Breast epithelium (tissue), 4 donors: ENCODE measurements at places on chromosomes 5 and 9.
A peak's percentile ranks its signal among the peaks of the same experiment; 100 is the strongest.

DNA sequence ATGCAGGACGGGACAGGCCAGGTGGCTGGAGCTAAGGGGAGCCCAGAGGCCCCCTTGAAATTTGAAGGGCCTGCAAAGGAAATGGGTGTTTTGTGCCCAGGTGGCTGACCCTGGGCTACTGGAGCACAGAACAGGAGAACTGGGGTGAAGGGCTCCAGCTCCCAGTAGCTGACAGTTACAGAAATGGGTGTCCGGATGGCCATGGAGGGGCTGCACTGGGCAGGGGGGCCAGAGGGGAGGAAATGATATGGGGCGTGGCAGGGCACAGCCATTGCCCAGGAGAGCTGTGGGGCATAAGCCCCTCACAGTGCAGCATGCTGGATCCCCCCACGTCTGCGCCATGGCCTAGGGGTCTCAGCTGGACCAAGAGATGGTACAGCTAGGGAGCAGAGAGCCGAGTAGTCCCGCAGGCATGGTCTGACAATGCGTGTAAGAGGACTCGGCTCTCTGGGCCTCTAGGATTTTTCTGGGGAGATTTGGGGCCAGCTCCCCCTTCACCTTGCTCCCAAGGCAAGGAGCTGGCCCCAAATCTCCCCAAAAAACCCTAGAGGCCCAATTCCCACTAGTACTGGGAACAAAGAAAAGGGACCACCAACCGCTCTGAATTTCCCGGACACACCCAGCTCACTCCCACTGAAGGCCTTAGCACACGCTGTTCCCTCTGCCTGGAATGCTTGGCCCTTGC lies 7.9 kb upstream of the CARD19 start:
- DNase-seq, result no peak

- DNase-seq, result no peak
Measured at GRCh38 chr9:126117631-126118030, 209.0 kb upstream of the MVB12B start.

GRCh38 chr5:153863951-153864350 lies 174.8 kb downstream of the FAM114A2 start:
- DNase-seq, result no peak

GRCh38 chr5:72658761-72659540 lies 151.7 kb upstream of the ZNF366 start:
- no peak for DNase-seq

DNA sequence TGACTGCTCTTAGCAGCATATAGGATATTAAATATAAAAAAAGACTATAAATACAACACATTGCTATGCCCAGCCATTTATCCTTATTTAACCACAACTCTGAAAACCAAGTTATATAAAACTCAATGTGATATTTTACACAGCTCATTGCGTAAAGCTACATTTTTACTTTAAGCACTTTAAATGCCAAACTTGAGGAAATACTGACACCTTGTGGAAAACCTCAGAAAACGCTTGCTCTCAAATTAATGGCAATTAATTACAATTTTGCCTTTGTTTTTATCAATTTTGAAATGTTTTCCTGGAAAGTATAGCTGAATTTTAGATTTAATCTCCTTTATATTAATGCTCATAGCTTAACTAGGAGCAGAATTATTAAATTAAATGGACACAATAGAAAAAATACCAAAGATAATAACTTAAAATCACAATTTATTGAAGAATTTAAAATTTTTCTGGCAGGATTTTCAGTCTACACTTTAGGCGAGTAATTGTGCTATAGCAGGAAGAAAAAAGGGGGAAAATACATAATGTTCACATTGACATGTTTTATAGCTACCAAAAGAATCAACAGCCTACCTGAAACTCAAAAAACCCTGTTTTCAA lies 25.2 kb upstream of the PLAC8L1 start:
- no peak for DNase-seq

- no peak for DNase-seq
Measured at GRCh38 chr9:80465556-80465955, 893.8 kb downstream of the TLE4 start.

DNA sequence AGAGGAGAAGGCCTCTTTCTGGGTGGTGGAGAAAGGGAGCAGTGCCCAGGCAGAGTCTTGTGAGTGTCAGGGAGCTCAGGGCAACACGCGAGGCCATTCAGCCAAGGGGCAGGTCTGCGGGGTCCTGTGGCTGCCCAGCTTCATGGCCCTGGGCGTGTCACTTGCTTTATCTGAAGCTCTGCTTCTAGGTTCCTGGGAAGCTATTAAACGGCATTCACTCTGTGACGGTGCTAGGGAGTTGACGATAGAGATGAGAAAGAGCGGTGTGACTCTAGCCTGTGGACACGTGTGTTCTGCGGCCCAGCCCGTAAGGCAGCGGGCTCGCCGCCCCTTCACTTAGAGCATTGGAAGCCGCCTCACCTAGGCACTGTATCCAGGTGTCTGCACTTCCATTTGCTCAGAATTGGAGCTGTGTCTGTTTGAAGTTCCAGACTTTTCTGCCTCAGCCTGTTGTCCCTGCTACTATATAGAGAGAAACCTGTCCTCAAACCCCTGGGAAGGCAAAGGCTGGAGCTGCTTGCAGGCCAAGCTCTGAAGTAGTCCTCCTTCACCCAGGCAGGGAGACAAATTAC lies 88.3 kb downstream of the PHF2 start:
- DNase-seq, result peak; percentile 31

DNA sequence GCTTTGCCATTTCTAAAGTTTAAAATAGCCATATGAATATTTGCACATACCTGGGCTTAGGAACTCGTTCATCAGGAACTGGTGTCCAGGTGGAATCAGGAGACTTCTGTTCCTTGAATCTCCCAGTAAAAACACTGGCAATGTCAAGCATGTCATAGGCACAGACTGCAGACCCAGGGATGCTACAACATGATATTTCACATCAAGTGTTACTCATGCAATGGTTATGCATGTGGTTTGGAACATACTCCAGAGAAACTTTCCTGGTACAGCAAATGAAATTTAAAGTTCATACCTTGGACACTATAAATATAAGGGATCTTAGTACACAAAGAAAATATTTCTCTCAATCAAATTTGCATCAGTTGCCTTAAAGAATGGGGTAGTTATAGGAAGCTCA lies 92.2 kb downstream of the SEMA6A start:
- DNase-seq, result no peak

DNA sequence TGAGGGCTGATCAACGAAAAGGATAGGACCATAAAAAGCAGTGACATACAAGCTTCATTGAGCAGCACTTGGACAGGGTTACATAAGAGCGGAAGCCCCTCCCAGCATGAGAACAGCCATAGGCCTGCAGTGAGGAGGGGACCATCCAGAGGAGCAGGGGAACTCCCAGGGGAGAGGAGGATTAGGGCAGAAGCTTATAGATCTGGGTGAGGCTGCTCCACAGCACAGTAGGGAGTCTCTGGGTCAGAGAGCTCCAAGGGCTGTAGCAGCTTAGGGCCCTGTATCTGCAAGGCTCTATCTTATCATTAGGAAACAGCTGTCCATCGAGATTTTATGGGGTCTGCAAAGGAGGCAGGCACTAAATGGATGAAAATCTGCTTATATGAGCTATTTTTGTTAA lies 186.6 kb downstream of the DOCK8 start:
- no peak for DNase-seq

GRCh38 chr5:59184769-59185168 lies 601.9 kb downstream of the RAB3C start:
- DNase-seq, result no peak

DNA sequence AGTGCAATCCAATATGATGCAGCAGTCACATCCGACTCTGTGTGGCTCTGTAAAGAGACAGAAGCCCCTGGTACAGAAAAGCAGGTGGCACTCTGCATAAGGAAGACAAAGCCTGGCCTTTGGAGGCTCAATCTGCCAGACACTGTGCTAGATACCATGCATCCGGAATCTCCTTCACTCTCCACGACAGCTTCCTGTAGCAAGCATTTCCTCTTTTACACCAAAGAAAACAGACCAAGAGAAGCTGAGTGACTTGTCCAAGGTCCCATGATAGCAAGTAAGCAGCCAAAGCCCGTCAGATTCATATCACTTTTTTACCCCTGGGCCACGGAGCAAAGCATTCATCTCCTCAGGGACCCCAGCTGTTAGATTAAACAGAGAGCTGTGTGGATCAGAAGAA lies 64.2 kb upstream of the SMIM23 start:
- no peak for DNase-seq

DNA sequence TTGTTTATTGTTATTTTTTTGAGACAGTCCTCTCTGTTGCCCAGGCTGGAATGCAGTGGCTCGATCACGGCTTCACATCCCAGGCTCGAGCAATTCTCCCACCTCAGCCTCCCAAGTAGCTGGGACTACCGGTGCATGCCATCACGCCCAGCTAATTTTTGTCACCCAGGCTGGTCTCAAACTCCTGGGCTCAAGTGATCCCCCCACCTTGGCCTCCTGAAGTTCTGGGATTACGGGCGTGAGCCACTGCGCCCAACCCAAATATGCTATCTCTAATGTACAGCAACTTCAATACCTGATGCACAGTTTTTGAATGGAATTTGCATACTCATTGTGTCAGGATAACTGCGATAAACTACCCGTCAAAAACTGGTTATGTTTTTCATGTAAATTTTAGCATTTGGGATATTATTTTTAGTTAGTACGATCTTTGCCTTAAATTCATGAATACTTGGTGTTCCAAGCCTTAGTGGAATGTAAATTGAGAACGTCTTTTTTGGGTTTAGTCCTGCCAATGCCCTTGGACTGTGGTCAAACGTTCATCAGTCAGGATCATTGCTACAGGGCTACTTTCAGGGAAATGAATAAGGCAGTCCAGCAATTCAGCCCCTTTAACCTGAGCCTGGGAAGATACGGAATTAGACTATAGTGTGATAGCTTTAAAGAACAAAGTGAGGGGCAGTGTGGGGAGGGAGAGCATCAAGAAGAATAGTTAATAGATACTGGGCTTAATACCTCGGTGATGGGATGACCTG lies 4.4 kb downstream of the UGCG start:
- DNase-seq, result no peak

- DNase-seq, result peak; percentile 22
Measured at GRCh38 chr5:1536322-1536845, 12.6 kb upstream of the LPCAT1 start.

- no peak for DNase-seq
Measured at GRCh38 chr5:141640698-141641097, 3.9 kb downstream of the RELL2 start.

DNA sequence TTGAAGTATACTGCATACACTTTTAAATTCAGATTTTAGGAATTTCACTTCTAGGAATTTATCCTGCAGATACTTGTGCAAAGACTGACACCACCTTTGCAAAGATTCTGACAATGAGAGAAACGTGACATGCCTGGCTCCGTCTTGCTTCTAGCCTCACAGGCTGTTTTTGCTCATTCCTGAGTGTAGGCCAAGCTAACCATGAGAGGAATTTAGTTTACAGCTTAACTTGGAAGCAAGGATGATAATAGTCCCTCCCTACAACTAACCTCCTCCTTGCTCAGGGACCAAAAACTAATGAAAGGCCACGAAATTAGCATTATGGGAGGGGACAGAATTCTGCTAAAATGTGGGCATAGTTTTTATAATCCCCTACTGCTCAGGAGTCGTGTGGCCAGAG lies 31.1 kb downstream of the C5orf22 start:
- DNase-seq, result no peak

DNA sequence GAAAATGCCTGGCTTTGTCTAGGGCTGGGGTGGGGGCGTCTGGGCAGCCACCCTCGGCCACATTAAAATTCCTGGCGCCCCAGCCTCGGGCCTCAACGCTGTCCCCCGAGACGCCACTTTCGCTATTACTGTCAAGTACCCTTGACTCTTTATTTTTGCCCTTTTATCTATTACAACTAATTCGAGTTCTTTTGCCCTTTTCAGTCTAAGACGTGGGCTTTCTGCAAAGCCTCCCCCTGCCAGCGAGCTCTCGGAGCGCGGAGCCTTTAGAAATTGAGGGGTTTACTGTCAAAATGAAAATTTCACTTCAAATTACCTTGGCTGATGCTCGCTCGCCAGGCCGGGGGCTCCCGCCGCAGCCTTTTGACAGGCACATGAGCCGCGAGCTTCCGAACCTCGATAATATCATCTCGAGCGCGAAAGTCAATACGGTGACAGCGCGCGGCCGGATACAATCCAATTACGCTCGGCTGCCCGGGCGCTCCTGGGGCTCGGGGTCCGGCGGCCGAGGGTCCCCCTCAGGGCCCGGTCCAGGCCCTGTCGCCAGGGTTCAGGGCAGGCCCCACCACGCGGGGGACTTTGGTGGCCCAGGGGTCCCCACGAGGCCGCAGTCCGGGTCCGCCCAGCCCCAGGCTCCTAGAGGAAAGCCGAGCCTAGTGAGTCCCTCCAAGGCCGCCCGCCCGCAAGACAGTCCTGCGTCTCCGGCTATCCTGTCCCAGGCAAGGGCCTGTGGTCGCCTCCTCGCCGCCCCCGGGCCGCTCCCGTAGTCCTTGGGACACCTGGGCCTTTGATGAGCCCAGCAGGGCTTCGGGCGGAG lies 6.7 kb downstream of the IRX4 start:
- no peak for DNase-seq

- no peak for DNase-seq
Measured at GRCh38 chr5:176608142-176608705, 1.7 kb downstream of the GPRIN1 start.

DNA sequence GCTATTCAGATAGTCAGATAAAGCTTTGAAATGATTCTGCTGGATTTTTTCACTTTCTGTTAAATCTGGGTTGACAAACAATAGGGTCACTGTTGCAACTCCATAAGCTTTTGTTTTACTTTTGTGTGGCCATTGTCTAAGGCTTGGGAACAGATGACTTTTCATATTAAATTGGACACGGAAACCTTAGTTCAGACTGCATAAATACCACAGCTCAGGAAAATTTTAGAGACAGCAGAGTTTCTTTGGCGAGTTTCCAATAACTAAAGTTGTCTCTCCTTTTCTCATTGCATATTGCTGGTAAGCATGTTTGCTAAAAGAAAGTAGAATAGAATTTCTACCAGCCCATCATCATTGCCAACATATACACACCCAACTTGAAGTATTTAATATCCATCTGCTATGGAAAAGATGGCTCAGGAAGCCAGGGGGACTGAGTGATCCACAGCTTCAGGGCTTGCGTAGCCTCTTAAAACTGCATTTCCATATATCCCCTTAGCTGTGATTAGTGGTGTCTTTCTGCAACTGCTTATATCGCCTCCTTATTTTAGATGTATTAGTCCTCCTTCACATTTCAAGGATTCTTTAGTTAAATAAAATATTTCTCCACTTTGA lies 168.2 kb downstream of the ARHGAP26 start:
- no peak for DNase-seq
